Fibroblast of the aortic adventitia (primary cell): ENCODE measurements at places on chromosomes 3 and 15.
A peak's percentile ranks its signal among the peaks of the same experiment; 100 is the strongest.

- DNase-seq = no peak
Measured at GRCh38 chr3:18716821-18717220, 291.7 kb upstream of the SATB1 start.

DNA sequence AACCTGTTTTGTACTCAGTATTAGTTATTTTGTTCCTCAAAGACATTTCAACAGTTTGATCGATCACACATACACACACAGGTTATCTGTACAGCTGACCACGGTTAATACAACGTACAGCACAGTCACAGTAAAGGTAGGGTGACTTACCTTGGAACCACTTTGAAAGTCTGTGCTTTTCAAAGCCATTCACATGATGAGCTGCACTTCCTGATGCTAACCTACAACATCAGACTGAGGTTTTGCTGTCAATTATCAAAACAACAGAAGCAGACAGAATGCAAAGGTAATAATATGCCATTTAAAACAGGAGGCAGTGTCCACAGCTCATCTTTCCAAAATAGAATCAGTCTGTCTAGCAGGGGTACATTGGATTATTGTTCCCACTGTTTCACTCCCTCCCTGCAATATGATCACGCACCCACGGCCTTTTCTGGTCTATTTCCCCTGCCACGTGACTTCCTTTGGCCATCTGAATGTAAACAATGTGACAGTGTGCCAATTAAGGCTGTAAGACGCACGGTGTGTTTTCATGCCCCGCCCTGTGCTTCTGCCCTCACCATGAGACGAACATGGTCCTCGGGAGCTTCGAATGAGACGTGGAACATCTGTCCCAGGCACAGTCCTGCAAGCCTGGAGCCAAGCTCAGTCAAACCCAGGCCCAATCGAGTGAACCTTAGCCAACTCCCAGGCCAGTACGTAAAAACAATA lies 102.4 kb downstream of the FMN1 start:
- no peak for DNase-seq

GRCh38 chr15:46316024-46316423 lies 681.2 kb downstream of the SQOR start:
- DNase-seq = no peak

- no peak for DNase-seq
Measured at GRCh38 chr3:22115581-22115980, 364.6 kb upstream of the ZNF385D start.

DNA sequence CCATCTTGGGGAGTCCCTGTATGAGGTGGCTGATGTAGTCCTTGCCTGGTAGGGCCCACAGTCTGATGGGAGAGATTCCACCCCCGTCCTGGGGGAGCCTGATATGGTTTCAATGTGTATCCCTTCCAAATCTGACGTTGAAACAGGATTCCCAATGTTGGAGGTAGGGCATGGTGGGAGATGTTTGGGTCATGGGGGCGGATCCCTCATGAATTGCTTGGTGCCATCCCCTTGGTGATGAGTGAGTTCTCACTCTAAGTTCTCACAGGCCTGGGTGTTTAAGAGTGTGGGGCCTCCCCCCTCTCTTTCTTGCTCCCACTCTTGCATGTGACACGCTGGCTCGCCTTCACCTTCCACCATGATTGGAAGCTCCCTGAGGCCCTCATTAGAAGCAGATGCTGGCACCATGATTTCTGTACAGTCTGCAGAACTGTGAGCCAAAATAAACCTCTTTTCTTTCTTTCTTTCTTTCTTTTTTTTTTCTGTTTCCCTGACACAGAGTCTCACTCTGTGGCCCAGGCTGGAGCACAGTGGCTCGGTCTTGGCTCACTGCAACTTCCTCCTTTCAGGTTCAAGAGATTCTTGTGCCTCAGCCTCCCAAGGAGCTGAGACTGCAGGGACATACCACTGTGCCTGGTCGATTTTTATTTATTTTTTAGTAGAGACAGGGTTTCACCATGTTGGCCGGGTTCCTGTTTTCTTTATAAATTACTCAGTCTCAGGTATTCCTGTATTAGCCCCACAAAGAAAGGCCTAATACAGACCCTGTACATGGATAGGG lies 28.6 kb downstream of the ITGA11 start:
- DNase-seq = no peak

DNA sequence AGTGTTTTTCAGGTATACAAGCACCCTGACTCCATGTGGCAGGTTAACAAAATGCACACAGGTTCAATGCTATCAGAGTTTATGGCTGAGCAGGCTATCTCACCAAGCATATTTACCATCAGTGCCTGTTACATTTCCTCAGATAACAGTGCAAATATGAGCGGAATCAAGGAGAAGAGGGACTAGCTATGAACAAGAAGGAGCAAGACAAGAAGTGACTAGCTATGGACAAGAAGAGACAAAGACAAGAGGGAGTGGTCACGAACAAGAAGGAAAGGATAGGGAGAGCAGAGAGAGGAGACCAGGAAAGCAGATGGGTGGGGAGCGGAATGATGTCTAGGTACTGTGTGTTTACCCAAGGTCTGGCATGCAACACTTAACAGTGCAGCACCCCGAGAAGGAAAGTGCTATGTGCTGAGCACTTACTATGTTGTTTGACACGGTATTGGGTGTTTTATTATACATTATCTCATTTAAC lies 8.6 kb downstream of the ILDR1 start:
- DNase-seq = no peak

DNA sequence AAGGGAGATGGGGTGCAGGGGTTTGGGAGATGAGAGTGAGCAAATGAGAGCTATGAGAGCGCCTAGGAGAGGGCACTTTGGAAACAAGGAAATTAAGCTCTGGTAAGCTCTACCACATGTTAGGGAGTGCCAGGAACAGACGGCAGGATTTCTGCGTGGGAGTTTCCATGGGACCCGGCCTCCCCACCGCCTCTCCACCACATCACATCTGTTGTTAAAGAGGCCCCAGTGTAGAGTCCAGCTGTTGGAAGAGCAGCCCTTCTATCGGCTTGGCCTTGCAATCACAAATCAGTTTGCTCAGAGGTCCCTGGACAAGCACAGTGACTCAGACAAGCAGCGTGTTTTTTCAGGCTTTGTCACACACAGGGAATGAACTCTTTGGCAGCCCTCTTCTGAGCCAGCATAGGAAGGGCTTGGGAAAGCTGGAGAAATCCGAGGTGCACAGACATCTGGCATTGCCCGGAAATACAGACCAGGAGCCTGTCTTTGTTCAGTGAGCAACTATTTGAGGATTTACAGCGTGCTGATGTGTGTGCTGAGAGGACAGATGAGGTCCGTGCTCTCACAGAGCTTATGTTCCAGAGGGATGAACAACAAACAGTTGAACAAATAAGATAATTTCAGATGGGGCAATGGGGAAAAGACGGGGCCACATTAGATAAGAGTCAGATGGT lies 370.6 kb upstream of the PROK2 start:
- peak; percentile 99 for DNase-seq

- peak; percentile 70 for DNase-seq
Measured at GRCh38 chr3:73868688-73869315, 244.1 kb upstream of the PDZRN3 start.
